Renal cortical epithelial cell (primary cell): ENCODE measurements at places on chromosomes 7 and 10.

DNA sequence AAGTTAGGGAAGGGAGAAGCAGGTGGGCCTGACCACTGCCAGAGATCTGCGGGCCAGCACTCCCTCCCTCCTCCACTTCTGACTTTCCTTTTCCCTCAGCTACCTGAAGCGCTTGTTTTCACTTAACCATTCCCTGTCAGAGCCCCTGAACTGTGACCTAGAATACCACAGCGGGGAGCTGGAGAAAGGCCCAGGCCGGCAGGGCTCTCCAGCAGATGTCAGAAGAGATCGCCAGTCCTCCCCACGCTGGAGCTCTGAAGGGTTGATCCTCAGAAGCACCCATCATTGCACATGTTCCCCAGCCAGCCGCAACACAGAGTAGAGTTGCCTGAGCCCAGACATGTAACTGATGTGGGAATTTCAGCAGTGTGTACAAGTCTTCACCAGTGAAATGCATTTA is 44.4 kb upstream of the GAD2 start:
- no peak for DNase-seq

- DNase-seq: no peak
Measured at GRCh38 chr10:73444457-73444856, 11.1 kb upstream of the MSS51 start.

GRCh38 chr10:87844837-87845623 is 18.3 kb downstream of the KLLN start:
- peak; percentile 83 for DNase-seq

DNA sequence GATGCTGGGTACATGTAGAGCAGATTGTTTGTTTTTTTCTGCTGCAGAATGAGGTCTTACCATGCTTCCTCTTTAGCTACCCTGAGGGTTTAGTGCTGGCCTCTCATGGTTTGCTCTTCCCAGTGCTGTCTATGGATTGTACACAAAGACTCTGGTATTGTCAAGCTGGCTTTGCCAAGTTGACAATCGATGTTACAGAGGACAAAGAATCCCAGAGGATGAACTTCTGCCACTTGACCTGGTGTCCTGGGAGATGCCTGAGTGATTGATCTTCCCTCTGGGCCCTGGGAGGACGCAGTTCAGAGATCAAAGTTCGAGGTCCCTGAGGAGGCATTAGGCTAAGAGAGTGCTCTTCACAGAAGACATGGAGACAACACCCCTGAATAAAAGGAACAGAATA is 865.4 kb downstream of the CCSER2 start:
- no peak for DNase-seq

DNA sequence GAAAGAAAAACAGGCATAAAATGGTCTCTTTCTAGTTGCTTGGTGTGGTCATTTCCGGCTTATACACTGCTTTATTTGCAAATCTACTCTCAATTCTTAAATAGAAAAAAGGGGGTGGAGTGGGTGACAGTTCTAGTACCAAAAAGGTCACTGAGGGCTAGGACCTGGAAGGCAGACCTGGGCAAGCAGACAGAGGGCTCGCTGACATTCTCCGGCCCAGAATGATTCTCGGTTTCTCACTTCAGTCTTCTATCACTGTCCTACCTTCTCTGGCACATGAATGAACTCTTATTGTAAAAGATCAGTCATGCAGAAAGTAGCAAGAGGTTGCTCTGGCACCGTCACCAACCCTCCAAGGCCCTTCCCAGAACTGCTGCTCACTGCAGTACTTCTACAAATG is 54.0 kb downstream of the MALSU1 start:
- peak; percentile 78 for DNase-seq

- no peak for DNase-seq
Measured at GRCh38 chr10:63391812-63392211, 74.0 kb downstream of the JMJD1C start.

DNA sequence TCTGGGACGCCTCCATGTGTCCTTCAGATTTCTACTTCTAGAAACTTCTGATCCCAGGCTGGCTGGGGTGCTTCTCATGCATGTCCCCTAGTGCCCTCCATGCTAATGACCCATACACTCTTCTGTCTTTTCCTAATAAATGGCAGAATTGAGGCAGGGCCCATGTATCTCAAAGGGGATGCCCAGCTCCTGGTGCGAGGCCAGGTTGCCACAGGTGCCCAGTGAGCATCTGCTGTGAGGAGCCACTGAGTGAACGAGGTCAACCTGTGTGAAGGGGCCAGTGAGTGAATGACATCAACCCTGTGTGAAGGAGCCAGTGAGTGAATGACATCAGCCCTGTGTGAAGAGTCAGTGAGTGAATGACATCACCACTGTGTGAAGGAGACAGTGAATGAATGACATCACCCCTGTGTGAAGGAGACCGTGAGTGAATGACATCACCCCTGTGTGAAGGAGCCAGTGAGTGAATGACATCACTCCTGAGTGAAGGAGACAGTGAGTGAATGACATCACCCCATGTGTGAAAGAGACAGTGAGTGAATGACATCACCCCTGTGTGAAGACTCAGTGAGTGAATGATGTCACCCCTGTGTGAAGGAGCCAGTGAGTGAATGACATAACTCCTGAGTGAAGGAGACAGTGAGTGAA is 478.9 kb downstream of the PTPRN2 start:
- no peak for DNase-seq

DNA sequence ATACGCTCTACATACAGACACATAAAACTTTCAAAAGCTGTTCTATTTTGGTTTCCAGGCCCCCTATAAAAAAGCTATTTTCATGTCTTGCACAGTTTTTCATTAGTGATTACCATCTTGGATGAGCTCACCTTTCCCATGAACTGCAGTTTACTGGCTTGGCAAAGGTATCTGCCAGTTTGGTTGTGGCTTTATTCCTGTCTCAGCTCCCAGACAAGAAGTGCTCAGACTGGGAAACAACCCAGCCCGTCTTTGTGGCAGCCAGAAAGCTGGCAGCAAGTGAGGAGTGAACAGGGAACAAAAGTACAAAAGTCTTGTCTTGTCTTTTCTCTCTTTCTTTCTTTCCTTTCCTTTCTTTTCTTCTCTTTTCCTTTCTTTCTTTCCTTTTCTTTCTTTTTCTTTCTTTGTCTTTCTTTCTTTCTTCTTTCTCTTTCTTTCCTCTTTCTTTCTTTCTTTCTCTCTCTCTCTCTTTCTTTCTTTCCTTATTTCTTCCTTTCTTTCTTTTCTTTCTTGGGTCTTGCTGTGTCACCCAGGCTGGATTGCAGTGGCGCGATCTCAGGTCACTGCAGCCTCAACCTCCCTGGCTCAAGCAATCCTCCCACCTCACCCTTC is 138.8 kb downstream of the CFAP58 start:
- peak; percentile 15 for DNase-seq

DNA sequence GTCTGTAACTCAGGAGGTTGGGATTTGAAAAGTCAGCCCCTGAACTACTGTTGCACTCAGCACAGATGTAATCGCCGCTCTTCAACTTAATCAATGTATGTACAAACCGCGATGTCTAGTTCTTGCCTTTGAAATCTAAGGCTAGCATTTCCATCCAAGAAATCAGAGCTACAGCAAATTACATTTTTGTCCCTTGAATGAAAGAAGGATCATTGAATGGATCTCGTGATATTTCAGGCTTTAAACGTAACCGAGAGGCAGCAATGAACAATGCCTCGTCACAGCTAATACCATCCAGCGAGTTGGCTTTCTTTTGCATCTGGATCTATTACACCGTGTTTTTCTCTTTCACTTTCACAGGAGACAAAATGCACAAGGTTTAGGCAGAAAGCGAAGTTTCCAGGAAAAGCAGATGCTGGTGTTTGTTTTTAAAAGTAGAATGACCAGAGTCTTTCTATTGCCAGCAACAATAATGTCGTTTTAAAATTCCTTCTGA is 5.5 kb downstream of the SKIDA1 start:
- DNase-seq: peak; percentile 65

DNA sequence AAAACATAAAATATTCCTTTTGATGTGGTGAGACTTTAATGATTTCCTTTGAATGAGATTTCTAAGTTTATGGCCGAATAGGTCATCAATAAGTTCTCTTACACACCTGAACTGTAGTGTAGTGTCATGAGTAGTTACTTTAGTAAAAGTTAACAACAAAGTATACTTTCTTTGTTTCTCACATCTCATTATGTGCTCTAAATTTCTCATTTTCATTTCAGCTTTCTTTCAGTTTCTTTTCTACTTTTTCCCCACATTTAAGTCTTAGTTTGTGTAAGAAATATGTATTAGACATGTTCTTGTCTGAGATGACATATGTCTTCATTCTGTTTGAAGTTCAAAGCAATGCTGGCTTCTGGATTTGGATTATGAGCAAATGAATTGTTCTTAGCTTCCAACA is 348.1 kb downstream of the ANKRD7 start:
- no peak for DNase-seq

GRCh38 chr10:53003094-53003493 is 230.5 kb upstream of the MBL2 start:
- DNase-seq: no peak

DNA sequence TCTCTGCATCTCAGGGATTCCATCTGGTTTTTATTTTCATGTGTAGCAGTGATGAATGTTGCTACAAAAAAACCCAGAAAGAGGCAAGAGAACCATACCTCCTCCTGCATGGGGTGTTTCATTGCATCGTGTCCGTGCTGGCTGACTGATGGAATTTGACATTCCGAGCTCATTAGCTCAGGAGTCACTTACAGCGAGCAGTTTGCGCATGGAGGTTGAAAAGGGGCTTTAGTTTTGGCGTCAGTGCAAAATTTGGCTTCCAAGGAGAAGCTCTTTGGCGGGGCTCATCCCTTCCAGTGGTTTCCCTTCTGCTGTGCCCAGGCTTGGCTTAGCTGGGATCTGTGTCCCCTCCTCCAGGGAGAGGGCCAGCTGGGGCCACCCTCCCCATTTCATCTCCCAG is 25.8 kb downstream of the EMX2 start:
- DNase-seq: no peak

GRCh38 chr7:3861941-3862340 is 560.9 kb downstream of the SDK1 start:
- peak; percentile 98 for DNase-seq

DNA sequence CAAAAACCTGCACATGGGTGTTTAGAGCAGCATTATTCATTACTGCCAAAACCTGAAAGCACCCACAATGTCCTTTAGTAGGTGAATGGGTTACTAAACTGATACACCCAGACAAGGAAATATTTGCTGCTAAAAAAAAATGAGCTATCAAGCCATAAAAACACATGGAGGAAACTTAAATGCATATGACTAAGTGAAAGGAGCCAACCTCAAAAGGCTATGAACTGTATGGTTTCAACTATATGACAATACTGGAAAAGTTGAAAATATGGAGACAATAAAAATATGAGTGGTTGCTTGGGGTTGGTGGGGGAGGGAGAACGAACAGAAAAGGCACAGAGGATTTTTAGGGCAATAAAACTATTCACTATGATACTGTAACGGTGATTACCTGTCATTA is 291.0 kb downstream of the TNS3 start:
- no peak for DNase-seq

GRCh38 chr7:44956157-44956766 is 22.6 kb downstream of the MYO1G start:
- no peak for DNase-seq

GRCh38 chr7:12291870-12292269 is 80.8 kb downstream of the TMEM106B start:
- no peak for DNase-seq

DNA sequence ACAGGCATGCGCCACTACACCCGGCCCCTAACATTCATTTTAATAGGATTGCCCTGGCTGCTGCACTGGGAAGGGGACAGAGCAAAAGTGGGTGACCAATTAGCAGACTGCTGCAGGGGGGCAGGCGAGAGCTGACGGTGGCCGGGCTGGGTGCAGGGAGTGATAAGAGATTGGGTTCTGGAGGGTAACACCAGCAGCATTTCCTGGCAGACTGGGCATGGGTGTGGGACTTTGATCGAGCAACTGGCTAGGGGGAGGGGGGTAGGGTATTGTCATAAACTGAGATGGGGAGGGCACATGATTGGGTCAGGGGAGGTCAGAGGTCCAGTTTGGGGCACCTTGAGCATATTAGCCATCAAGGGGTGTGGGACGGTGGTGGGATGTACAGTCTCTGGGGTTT is 20.2 kb upstream of the AMZ1 start:
- no peak for DNase-seq

- peak; percentile 77 for DNase-seq
Measured at GRCh38 chr10:35423505-35424306, 87.4 kb downstream of the CCNY start.

GRCh38 chr7:87218796-87219544 is 562 bp downstream of the TMEM243 start:
- DNase-seq: peak; percentile 70

GRCh38 chr7:157267956-157268355 is 68.8 kb upstream of the DNAJB6 start:
- no peak for DNase-seq

GRCh38 chr7:102991077-102991539 is 78.3 kb downstream of the LRRC17 start:
- DNase-seq: no peak

- DNase-seq: no peak
Measured at GRCh38 chr10:12975266-12975665, 26.2 kb downstream of the CCDC3 start.

DNA sequence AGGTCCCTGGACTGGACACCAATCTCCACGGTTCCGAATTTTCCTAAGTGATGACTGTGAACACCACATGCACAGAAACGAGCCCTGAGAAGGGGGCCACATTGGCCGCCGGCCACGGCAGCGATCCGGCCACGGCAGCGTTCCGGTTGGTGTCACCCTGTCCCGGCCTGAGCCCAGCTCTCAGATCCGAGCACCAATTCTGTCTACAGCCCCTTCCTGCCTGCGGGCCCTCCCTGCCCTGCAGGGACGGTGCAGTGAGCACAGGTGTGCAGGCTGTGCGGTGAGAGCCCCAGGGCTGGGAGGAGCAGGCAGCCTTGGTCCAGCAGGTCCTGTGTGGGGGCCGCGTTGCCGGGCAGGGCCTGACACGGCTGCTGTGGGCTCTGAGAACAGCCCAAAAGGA is 29.7 kb upstream of the GPR146 start:
- no peak for DNase-seq

DNA sequence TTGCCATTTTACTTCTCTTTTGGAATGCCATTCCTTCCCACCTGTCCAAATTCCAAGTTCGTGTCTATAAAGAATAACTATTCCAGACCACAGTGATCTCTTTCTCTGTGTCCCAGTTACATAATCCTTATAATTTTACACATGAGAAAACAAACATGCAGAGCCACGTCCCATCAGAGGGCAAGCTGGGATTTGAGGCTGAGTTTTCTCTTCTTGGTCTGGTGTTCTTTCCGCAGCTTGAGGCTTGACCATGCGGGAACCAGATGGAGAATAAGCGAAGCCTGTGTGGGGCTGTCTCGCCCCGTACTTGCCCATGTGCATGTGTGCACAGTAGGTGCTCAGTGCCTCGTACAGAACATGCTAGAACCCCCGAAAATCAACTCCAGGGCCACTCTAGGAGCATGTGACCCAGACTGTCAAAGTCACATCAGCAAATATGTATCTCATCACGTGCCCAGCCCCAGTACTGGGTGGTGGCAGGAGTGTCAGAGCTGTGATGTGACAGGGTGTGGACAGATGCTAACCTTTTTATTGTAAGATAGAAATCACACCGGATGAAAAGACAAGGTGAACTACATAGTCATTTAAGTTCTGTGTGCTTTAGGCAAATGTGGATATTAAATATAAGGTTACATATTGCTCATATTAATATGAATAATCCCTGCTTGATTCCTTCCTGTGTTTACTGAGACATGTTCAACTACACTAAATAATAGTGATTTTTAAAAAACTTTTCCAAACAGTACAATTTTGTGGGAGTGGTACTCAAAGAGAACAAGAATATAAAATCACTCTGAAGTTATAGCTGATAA is 3.2 kb downstream of the INSIG1 start:
- no peak for DNase-seq

GRCh38 chr7:131720703-131721102 is 164.3 kb upstream of the PODXL start:
- DNase-seq: no peak
